ENCODE measurements at places on chromosomes 6 and 20.
A peak's percentile ranks its signal among the peaks of the same experiment; 100 is the strongest.

DNA sequence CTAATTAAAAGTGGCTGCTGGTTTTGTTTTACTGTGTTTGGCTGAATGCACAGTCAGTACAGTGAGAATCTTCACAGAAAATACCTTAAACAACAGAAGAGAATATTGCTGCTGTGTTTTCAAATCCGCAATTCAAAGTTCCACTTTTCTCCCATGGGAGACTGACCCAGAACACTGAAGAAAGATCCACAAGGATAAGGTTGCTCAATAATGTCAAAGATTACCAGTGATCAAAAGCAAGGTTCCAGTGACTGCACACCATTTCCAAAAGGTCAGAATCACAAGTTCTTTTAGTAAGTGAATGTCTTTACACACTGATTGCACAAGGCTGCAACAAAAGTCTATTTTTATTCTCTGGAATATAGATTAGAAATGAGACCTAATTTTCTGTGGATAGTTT is 82.3 kb downstream of the EPHA7 start:
- DNase-seq, result no peak

DNA sequence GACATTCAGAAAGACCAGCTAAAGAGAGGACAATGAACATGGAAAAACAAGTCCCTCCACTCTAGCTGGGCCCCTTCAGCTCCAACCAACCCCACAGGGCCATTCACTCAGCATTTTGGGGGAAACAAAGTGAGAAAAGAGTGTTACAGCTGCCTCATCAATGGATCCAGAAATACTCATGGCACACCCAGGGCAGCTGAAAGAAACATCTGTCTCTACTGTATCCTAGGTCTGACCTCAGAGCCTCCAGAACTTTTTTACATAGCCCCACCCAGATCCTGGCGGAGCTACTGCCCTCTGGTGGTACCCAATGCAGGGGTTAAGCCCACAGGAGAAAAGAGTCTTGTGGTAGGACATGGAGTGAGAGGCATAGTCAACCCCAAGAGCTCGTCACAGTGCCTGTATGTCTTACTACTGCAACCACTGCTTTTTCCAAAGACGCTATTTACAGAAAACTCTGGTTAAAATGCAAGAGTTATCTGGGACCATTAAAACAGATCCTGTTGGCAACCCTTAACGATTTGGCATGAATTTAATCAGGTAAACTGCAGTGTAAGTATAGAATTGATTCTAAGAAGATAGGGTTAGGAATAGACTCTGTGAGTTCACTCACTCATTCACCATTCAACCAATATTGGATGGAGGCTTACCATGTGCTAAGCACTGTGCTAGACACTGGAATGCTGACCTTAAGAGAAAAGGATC is 37.4 kb upstream of the FAM83C start:
- no peak for DNase-seq

- no peak for DNase-seq
Measured at GRCh38 chr6:74557236-74557635, 648.6 kb downstream of the COL12A1 start.

DNA sequence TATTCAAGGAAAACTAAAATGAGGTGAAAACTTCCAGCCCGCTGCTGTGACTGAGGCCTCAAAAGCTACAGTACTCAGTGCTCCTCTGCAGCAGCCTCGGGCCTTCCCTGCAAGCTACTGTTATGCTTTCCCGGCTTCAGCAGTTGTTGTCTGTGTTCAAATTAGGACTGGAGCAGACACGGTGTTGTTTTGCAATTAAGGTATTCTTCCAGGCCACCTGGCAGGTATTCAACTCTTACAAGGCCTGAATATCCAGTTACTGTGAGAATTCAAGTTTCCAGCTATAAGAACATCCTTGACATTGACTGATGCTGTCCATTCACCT is 10.7 kb downstream of the TXNDC5 start:
- no peak for DNase-seq

- no peak for DNase-seq
Measured at GRCh38 chr20:4893709-4894108, 107.6 kb downstream of the SLC23A2 start.

DNA sequence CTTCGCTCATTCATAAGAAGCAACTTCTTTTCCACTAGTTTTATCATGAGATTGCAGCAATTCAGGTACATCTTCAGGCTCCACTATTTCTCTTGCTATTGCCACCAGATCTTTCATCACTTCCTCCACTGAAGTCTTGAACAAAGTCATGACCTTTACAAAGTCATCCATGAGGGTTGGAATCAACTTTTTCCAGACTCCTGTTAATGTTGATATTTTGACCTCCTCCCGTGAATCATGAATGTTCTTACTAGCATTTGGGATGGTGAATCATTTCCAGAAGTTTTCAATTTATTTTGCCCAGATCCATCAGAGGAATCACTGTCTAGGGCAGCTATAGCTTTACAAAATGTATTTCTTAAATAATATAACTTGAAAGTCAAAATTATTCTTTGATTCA is 1.5 kb downstream of the CENPQ start:
- no peak for DNase-seq

GRCh38 chr20:35544436-35544835 is 2.6 kb downstream of the ERGIC3 start:
- DNase-seq, result no peak

- DNase-seq, result no peak
Measured at GRCh38 chr6:145729887-145730286, 5.4 kb downstream of the EPM2A start.

- no peak for DNase-seq
Measured at GRCh38 chr6:75170691-75171560, 34.9 kb downstream of the COL12A1 start.

GRCh38 chr20:25252230-25252651 is 4.4 kb downstream of the PYGB start:
- no peak for DNase-seq

DNA sequence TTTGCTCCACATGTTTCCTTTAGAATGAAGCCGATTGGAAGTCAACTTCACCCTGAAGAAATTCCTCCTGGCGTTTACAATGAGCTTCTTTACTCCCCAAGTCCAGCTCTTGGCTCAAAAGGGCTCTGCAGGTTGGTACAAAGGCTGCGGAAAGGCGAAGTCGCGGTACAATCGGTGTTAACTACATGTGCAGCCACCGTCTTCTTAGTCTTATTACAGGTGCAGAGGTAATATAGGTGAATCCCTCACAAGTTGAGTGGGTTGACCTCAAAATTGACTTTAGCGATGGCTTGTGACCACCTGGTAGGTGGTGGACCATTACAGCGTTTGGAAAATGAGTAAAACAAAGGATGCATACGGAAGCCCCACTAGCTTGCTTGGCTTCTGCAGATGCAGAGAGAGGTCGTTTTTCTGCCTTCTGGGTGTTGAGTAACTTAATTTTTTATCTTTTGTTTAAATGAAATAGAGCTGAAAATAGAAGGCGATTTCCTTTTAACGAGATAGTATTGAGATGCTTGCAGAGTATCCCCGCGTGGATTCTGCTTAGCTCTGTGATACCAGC is 98.0 kb downstream of the TRIM27 start:
- DNase-seq, result no peak

- no peak for DNase-seq
Measured at GRCh38 chr20:23132293-23132929, 46.3 kb upstream of the CD93 start.

GRCh38 chr6:148758492-148758891 is 11.7 kb downstream of the UST start:
- DNase-seq, result no peak

DNA sequence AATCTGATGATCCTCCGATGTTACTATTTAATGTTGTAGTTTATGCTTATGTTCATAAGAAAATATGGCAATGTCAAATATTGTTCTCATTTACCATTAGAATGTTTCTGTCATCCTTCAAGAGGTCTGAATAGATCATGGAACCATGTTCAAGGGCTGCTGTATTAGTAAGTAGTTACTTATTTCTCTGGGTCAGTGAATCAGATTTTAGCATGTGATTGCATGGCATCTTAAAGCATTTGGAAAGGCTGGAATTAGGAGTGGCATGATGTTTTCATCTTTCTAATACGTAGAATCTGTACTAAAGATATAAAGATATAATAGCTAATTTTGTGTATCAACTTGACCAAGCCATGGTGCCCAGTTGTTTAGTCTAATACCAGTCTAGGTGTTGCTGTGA is 40.5 kb upstream of the NKX2-4 start:
- no peak for DNase-seq

GRCh38 chr20:45355209-45356084 is 7.2 kb upstream of the SDC4 start:
- DNase-seq, result peak; percentile 72

DNA sequence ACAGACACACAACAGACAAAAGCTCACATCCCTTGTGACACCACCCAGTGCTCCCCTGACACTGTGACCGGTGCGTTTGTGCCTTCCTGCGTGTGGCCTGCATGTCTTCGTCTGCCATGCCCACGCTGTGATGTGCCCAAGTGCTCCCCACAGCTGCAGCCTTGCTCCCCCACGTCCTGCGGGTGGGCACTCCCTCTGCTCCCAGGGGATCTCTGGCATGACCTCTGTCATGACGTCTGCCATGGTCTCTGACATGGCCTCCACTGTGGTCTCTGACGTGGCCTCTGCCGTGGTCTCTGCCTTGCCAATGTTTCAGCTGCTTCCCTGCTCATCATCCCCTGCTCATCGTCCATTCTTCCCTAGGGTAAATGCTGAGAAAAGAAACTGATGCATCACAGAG is 200.9 kb downstream of the DLL1 start:
- DNase-seq, result no peak

DNA sequence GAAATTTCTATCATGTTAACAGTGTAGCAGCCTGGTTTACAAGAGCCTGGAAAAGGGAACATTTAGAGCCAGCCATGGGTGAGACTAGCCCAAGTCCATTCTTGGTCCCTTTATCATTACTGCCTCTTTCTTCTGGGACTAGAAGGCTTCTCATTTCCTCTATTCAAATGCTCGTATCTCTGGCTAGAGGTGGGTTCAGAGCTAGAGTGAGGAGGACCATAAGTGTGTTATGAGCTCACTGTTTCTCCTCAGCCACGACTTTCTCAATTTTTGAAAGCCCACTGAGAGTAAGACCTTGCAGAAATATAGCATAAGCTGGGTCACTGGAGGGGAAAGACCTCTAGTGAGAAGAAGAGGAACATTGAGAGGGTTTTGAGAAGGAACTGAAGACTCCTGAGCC is 100.0 kb downstream of the SOBP start:
- DNase-seq, result no peak

- no peak for DNase-seq
Measured at GRCh38 chr6:25874118-25874517, at the start of gene SLC17A3. Gene SLC17A3, minus strand, starts transcription at chr6:25874243. Its CDS starts 5,856 bp downstream, at chr6:25868387.

DNA sequence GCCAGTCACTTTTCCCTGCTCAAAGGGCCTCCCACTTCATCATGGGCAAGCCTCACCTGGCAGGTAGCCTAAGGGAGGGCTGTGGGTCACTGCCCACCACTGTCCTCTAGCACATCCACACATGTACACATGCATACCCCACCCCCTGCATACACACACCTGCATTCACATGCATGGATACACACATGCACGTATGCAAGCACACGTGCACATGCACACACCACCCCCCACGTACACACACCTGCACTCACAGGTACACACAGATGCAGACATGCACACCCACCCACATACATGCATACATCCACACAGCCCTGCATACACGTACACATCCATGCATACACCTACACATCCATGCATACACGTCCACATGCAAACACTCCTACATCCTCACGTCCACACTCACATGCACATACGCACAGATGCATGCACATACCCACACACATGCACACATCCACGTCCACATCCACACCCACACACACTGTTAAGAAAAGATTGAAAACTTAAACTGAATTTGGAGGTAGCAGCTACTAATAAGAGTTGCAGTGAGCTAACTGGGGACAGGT is 14.0 kb upstream of the EXOC2 start:
- no peak for DNase-seq

DNA sequence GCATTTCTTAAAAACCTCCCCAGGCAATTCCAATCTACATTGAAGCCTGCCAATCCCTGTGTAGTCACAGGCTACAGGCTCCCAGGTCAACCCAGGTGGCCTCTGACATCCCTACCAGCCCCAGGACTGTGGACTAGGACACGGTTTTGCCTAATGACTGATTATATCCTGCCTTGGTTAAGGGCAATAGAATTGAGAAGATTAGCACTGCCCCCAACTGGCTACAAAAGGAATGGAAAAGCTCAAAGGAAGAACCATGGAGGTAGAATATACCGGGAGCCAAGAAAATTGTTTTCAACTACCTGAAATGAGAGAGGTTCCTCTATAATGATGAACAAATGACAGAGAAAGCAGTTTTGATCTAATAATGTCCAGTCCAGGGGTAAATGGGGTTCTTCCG is 421.1 kb upstream of the AGPAT4 start:
- DNase-seq, result no peak

- DNase-seq, result peak; percentile 19
Measured at GRCh38 chr6:157227202-157228166, 95.8 kb downstream of the TMEM242 start.

DNA sequence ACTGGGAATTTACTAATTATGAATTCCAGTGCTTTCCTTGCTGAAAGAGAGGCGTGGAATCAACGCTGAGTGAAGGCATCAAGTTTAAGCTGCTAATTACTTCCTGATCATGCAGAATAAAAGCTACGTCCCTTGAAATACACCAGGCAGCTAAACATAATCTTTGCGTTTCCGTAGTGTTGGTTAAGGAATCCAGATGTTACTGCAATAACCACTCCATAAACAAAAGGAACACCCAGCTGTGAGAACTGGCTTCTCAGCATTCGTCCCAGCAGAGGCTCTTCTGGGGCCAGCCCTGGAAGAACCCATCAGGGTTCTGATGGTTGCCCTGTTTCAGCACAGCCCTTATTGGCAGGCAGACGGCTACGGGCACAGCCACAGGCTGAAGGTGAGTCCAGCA is 111.4 kb downstream of the CDH26 start:
- DNase-seq, result no peak

GRCh38 chr6:138250053-138250452 is 31.8 kb upstream of the PBOV1 start:
- DNase-seq, result no peak

DNA sequence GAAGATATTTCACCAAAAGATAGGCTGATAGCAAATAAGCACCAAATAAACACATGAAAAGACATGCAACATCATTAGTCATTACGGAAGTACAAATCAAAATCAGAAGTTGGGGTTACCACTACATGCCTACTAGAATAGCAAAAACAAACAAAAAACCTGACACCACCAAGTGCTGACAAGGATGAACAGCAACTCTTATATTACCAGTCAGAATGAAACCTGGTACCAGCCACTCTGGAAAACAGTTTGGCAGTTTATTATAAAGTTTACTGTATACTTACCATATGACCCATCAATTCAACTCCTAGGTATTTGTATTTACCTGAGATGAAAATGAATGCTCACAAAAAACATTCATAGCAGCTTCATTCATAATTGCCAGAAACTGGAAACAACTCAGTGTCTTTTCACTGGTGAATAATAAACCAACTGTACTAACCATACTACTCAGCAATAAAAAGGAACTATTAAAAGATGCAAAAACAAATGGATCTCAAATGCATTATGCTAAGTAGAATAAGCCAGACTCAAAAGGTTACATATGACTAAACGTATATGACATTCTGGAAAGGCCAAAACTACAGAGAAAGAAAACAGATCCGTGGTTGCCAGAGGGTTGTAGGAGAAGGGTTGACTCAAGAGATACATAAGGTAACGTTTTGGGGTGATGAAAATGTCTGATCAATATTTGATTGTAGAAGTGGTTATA is 33.0 kb downstream of the NUP153 start:
- no peak for DNase-seq

Data from HFFc6 (cell line).